Esophagus mucosa (tissue), 1 donor: ENCODE measurements at places on chromosomes 5 and 9.

- peak; percentile 51 for ATAC-seq
Observed at GRCh38 chr9:124793015-124793541, 16.1 kb downstream of the OLFML2A start.

GRCh38 chr9:92534674-92535073 lies 1.1 kb downstream of the ECM2 start:
- ATAC-seq, result no peak

- ATAC-seq, result peak; percentile 68
Observed at GRCh38 chr5:139137697-139138096, 60.5 kb downstream of the SIL1 start.

GRCh38 chr9:83538890-83539238 lies 663 bp upstream of the FRMD3 start:
- ATAC-seq, result no peak

DNA sequence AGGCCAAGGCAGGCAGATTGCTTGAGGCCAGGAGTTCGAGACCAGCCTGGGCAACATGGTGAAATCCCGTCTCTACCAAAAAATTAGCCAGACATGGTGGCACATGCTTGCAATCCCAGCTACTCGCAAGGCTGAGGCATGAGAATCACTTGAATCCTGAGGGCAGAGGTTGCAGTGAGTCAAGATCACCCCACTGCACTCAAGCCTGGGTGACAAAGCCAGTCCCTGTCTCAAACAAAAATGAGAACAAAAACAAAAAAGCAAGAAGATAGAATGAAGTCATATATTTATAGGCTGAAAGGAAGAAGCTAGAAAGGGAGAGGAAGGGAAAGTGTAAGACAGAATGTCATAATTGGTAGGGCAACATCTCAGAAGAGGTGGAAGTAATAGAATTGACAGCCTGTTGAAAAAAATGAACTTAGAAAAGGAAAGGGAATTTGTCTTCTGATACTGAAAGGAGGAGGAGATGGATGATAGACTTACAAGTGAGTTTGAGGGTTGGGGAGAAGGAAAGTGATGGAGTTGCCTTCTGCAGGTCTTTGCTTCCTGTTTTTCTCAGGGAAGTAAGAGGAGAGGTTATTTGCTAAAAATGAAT lies 32.2 kb downstream of the CARD6 start:
- ATAC-seq, result no peak

DNA sequence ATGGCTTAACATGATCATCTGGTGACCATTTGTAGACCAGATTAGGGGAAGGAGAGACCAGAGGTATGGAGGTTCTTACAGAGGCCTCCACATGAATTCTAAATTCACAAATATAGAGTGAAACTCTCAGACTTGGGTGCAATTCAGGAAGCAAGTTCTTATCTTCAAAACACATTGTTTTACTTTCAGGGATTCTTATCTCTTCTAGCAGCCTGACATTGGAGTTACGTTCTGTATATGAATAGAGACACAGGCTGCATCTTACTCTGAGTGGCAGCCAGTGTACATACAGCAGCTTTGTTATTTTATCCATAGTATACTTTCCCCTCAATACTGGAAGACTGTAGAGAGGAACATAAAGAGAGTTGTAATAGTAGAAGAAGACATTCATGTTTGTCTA lies 1331.7 kb upstream of the WWC1 start:
- no peak for ATAC-seq
